ENCODE measurements at places on chromosomes 2 and 18.

GRCh38 chr2:121038891-121039616 is 245.9 kb downstream of the TFCP2L1 start:
- DNase-seq, result no peak

DNA sequence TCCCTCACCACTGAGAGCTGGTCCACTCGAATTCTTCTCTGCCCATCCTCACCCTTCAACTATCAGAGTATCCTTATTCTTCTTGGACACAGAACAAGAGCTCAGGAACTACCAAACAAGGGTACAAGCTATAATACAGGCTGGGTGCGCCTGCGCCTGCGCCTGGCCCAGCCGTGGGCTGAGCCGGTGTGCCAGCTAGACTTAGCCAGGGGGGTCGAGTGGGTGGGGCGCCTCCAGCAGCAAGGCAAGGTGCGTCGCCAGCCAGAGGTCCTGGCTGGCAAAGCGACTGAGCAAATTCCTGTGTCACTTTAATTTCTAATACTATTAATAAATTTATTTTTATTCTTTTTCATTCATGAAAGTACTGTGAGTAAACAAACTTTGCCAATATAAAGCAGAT is 1072.6 kb upstream of the PIK3C3 start:
- DNase-seq, result no peak

GRCh38 chr18:72155327-72155726 is 388.8 kb downstream of the CBLN2 start:
- DNase-seq, result no peak

DNA sequence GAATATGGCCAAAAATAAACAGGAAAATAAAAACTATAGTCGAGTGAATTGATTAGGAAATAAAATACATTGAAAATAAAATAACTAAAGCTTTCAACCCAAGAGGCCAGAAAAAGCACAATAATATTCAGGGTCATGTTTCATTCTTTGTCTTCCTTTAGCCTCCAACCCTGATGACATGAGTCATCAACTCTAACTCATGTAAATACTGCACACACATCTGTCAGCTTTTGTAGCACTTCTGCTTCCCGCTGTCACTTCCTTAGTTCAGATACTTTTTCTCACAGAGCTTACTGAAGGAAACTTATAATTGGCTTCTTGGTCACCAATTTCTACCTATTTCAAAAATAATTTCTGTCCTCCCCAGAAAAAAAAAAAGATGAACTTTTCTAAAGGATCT is 112.8 kb downstream of the UPP2 start:
- DNase-seq, result no peak

DNA sequence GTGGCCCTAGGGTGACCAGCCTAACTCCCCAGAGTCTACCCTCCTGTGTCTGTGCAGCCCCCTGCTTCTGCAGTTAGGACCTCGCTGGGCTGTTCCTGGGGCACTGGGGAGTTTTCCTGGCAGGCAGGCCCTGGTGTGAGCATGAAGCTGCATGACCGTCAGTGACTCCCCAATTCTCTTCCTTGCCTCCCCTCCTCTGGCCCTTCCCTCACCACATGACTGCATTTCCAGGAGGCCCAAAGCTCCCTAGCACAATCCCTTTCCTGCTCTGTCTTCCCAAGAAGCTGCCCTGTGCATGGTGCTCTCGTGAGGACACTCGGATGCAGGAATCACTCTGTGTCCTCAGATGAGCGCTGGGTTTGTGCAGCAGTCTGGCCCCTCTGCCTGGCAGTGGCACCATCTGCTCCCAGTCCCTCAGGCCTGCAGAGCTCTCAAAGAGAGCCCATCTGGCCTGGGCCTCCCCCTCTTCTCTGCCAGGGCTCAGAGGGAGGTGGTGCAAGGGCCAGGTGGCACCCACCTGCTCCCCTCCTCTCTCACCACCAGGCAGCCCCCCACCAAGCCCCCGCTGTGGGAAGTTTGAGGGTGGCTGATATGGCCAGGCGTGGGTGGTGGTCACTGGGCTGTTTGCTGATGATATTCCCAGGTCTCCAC is 125.6 kb upstream of the HS6ST1 start:
- no peak for DNase-seq

DNA sequence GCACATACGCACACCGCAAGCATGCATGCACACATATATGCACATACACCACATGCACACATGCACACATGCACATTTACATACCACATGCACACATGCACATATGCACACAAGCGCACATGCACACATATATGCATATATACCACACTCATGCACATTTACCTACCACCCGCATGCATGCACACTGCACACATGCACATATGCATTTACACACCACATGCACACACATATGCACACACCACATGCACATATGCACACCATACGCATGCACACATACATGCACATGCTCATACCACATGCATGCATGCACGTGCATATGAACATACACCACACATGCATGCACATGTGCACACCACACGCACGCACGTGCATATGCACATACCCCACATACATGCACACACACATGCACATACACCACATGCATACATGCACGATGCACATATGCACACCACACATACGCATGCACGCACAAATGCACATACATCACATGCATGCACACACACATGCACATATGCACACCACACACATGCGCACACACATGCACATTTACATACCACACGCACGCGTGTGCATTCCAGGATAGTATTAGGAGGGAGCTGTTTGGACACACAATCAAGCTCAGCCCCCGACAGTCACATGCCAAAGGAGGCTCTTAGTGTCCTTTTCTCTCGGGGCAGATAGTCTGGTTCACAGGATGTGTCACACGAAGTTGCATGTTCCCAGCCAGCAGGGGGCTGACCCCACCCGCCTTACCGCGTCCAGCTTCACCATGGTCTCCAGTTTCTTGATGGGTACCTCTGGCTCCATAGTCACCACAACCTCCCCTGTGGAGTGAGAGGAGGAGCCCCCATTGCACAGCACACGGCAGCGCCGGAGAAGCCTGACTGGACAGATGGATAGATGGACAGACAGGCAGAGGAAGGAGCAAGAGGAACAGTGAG is 5.9 kb downstream of the OTOF start:
- DNase-seq, result no peak
